ENCODE measurements at places on chromosomes 2 and 18.

GRCh38 chr2:16407358-16407757 is 258.3 kb downstream of the CYRIA start:
- DNase-seq = no peak

- DNase-seq = no peak
Measured at GRCh38 chr18:39786477-39786876, 2168.6 kb upstream of the PIK3C3 start.

DNA sequence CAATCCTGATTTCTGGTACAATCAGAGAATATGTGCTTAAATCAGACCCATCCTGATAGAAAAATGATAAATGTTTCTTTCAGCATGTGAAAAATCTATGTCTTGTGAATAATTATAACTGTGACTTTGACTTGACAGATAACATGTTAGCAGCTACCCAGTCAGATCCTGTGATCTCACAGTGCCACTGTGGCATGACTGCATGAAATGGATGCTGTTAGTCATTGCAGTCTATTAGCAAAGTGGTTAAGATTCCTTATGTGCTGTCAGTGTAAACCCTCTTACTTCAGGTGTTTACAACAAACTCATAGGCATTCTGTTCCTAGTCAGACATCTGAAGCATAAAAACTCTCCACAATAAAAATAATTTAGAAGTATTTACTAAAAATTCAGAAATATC is 244.6 kb upstream of the RND3 start:
- no peak for DNase-seq

GRCh38 chr2:180001726-180002125 is 5.4 kb downstream of the CWC22 start:
- DNase-seq = no peak

DNA sequence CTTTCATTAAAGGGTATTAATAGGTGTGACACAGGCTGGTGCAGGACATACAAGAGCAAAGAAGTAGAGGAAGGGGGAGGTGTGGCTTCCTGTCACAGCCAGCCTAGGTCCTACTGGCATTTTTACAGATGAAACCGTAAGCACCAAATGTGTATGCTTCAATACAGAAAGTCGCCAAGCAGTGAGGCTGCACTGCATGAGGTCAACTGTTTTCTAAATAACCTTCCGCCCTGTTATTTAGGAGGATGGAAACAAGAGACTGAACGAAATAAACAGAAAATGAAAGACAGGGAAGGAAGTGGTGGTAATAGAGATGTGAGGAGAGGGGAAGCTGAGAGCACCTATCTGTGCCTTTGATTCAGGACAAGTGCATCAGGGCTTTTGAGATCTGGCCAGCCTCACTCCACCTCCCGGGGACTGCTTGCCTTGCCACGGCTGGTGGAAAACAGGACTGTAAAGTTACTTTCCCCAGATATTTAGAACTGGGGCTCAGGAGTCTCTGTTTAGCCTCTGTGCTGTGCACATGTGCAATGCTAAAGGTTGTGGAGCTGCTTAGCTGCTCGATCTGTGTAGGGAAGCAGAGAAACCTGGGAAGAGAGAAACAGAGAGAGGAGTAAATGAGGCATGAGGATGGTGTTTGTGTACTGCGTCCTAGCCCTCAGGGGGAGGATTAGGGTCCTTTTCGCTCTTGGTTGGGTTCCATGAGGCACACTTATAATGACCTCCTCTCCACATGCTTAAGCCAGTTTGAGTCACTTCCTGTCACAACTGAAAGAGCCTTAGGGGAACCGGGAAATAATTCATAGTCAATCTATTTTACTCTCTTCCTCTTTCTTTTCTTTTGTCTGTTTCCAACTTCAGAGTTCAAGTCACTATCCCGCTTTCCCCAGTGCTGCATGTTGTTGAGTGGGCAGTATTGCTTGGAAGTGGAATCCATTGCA is 62.3 kb upstream of the BOD1L2 start:
- DNase-seq = no peak

DNA sequence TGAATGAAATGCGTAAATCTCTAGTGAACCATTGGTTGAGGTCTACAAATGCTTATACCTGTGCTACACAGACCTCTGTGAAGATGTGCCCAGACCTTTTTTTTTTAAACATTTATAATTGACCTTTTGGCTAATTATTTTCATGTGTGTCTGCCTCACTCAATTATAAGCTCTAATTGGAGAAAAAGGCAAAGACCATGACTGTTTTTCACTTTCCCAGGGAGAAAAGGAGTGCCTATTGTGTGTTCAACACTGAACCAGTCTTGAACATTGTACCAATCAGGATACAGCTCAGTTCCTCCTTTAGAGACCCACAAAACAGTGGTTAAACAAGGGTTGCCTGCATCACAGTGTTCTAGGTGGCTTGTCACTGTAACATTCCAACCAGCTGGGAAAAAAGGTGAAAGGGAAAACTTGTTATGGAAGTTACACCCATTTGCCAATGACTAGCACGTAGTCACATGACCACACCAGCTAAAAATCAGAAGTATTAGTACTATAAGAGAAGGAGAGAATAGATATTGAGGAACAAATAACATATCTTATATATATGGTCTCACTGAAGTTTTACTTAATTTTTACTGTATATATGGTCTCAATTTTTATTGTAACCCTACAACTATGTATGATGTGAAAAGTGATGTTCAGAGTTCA is 13.4 kb downstream of the TANK start:
- no peak for DNase-seq

GRCh38 chr2:39573276-39573675 is 92.4 kb upstream of the TMEM178A start:
- DNase-seq = no peak

DNA sequence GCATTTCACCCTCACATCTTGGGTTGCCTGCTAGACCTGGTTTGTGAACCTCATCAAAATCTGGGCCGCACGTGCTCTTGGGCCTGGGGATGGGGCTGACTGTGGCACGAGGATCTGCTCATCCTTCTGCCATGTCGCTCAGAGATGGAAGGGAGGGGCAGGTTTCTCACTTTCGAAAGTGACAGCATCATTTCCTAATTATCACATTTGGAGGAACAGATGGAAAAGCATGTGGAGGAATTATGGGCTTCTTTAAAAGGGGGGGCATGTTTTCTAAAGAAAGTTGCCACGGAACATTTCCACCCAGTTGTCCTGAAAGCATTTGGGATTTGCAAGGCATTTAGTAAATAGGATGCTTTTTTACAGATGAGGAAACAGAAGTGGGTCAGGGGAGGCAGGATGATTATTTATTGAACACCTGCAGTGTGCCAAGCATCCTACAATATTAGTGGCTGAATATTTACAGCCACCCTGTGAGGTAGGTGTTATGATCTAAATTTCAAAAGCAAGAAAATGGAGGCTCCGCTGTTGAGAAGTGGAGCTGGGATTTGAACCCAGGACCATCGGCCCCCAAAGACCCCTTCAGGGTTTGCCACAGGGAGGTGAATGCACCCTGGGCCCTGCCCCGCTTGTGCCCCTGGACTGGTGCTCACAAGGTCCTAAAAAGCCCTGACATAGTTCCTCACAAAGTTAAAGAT is 104.2 kb upstream of the MYCN start:
- DNase-seq = no peak

DNA sequence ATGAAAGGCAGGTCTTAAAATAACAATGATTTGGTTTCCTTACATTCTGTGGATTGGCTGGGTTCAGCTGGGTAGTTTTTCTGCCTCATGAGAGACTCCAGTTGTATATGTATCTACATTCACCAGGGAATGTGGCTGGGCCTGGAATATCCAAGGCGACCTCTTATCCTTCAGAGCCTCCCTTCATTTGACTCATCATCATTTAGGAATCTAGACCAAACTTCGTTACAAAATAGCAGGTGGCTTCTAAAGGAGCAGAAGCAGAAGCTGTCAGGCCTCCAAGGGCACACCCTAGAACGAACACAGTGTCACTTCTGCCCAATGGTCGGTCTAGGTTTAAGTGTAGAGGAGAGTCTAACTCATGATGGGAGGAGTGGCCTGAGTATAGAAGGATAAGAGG is 204.2 kb downstream of the EN1 start:
- DNase-seq = no peak

DNA sequence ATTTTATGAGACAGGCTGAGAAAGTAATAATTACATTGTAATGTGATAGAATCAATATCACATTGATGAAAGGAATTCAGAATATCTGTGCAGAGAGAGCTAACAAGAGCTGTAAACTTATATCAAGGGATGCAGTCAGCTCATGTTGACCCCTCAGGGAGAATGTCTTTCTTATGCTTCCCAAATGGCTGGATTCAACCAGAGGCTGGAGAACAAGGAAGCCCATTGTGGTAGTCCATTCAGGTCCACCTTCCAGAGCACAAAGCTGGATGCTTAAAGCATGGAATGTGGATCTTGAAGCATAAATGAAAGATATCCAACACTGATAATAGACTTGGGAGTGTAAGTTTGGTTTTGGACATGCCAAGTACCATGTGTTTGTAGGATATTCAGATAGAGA is 220.0 kb downstream of the FIGN start:
- no peak for DNase-seq

DNA sequence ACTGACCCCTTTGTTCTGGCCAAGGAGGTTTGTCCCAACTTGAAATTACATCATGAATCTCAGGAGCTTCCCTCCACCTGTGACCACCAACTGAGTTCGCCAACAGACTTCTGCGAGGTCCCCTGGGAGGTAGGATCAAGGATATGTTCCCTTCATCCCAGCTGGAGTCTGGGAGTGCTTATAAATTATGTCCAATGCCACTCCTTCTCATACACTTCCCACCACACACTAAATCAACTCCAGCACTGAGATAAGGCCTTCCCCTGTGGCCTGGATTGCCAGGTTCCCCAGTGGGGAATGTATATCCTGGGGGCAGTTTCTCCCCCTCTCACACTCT is 99.2 kb downstream of the RND3 start:
- DNase-seq = no peak
